ENCODE measurements at places on chromosomes 13 and 19. TPM values are rescaled to one million over a fixed set of nuclear protein-coding genes. Genes with fewer than 3 reads are reported as not detected.

DNA sequence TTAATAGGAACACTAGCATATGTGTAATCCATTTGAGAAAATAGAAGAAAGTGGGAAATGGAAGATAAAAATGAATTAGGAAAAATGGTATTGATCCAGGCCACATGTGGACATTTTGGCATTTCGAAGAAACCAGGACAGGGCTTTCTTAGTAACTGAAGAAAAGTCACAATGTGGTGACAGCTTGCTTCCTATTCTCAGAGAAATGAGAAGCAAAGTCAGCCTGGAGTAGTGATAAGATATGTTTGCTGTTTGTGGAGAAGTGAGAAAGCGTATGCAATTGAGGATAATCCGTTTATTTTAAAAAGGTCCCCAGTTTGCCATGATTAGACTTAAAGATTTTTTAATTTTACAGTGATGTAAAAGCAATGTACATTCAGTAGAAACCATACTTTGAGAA lies 127.9 kb downstream of the SLITRK6 start:
- no peak for DNase-seq

DNA sequence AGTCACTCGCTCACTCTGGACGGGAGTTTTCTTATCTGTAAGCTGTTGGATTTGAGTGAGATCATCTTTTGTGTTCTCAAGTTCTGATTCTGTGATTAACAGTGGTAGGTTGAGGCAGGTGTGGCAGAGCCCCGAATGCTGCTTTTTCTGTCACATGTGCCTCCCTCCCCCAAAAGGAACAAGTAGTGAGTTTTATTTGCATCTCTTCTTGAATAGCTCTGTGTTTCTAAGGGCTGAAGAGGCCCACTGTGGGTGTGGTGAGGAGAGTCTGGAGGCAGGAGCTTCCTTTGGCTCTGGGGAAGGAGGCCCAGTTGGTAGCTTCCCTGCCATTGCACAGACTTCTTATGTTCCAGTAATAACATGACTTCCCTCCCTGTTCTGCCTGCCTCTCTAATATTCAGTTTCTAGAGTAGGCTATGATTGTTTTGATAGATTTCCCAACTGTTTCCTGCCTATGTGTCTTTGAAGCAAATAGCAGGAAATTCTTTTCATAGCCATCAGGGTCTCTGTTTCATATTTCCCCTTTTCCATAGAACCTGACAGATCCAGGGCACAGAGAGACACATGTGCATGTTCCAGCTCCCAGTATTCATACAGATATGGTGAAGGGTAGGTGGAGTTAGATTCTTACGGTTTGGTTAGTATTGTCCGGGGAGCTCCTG lies 23.9 kb upstream of the CXCL17 start:
- no peak for DNase-seq

DNA sequence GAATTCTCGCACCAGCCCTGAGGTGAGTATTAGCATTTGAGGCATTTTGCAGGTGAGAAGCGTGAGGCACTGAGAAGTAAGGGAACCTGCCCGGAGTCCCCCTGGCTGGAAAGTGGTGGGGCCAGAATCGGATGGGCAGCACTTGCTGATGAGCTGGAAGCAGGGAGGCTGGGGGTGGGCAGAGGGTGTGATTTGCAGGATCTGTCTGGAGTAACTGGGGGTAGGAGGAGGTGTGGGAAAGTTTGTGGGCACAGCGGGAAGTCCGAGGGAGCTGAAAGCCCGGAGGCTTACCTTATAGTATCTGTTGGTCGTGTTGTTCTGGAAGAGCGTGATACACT lies 20.1 kb downstream of the PRKD2 start:
- no peak for DNase-seq

GRCh38 chr13:51943721-51944120 lies 67.5 kb downstream of the ATP7B start:
- DNase-seq, result no peak

Gene ZNF296
- 4.8 TPM for total RNA-seq

- DNase-seq, result no peak
Observed at GRCh38 chr13:99280166-99280565, 22.0 kb upstream of the GPR18 start.

GRCh38 chr13:107421951-107422350 lies 793.4 kb downstream of the LIG4 start:
- no peak for DNase-seq

DNA sequence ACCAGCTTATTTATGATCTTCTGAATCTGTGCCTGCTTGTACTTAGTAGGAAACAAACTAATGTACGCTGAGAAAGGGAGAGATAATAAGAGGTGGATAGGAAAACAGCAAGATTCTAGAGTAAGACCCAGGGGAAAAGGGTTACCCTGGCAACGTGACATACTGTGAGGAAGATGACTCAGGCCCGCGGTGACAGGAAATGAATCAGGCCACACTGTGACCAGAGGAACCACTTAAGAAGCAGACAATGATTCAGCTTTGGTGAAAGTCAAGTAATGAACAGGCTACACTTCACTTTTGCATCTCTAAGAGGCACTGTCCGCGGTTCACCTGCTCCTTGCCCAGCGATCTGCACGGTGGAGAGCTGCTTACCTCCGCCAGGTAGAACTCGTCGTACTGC lies 158.2 kb downstream of the NALCN start:
- DNase-seq, result peak; percentile 83

GRCh38 chr13:101026736-101027398 lies 352.3 kb upstream of the TMTC4 start:
- no peak for DNase-seq

DNA sequence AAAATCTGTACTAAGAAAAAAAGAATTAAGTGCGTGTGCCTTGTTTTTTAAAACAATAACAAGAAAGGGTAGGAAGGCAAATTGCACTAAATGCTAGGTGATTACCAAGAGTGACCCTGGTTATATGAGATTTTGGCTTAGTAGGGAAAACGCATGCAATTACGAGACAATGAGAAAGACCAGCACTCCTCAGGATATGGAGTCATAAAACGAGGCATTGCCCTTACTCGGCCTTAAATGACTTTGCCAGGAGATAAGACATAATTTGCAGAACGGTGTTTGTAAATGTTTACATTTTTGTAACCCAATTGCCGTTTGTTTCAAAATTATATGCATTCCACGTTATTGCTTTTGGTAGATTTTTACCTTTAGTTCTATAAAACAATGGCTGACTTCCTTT lies 179.8 kb downstream of the RBM26 start:
- DNase-seq, result no peak

DNA sequence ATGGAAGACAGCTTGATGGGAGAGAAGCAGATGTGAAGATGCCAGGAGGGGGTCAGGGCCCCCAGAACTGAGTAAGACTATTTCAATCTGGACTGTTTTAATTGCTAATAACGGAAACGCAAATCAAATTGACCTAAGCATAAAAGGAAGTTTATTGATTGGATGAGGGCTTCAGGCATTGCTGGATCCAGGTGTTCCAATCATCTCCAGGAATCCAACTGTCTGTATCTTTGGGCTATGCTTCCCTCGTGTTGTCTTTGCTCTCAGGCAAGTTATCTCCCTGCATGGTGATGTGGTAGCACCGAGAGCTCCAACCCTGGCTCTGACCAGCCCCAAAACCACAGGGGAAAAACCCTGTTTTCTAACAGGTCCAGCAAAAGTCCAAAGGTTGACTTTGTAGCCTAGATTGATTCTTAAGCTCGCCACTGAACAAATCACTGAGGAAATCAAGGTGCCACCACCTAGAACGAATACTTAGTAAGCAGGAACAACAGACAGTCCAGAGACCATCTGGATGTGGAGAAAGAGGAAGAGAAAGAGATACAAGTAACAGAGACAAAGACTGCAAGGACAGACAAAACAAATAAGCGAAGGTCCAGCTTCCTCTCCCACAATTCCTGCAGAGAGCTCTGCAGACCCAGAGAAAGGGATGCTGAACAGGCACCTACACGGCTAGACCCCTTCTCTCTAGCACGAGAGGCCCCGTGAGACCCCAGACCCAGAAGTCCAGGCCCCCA lies 1.2 kb upstream of the C19orf81 start:
- DNase-seq, result no peak

Gene ZNF99
- not detected for total RNA-seq

Gene CGB8
- not detected for total RNA-seq

DNA sequence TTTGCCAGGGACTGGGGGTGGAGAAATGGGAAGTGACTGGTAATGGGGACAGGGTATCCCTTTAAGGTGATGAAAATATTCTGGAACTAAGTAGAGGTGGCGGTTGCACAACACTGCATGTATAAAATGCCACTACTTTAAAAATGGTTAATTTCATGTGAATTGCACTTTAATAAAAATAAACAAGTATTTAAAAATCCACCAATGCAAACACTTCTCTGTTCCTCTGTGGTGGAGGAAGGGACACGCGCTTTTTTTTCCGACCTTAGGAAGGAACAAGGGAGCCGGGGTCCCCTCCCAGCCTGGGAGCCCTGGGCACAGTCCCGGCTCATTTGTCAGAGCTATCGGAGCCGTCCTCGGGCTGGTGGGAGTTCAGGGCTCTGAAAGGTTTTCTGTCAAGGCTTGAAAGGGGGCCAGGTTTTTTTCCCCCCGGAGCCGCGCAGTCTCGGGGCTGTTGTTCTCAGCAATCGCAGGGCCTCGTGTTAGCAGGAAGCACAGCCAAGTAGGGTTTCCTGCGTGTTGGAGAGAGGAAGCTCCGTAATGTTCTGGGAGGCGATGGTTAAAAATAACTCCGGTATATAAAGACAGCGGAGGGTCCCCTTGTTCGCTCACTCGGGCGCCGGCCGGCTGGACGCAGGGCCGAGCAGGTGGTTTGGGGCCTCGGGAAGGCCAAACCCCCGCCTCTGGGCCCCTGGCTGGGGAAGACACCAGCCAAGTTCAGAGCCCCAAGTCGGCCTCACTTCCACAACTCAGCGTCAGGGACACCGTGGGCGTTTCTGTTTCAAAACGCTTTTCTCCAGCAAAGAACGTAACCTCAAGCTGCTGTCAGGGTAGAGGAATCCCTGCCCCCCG lies 41.2 kb upstream of the KLF2 start:
- peak; percentile 91 for DNase-seq

- DNase-seq, result peak; percentile 85
Observed at GRCh38 chr19:8487137-8487851, 15.1 kb downstream of the PRAM1 start.

Gene SOX1
- total RNA-seq, result not detected

GRCh38 chr19:4379383-4380253 lies 20.7 kb downstream of the SH3GL1 start:
- DNase-seq, result peak; percentile 71

Gene CYP4F11
- total RNA-seq, result not detected

Gene TTC9B
- not detected for total RNA-seq

Gene ZNF582
- total RNA-seq, result 0.98 TPM

DNA sequence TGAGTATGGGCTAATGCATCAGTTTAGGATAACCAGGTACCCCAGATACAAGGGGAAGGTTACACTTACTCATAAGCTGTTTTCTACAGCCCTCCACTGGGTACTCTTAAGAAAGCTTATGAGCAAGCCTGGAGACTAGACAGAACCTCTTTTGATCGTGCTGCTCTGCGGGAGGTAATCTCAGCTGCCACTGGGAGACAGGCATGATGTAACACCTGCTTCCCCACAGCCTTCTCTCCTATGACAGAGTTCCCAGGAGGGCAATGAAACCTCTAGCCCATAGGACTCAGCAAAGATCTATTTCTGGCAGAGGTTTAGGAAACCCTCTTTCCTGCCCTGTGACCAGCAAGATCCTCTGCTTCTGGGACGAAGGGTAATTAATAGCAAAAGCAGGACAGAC lies 65.6 kb downstream of the WASF3 start:
- DNase-seq, result no peak

Gene CASP14
- not detected for total RNA-seq

DNA sequence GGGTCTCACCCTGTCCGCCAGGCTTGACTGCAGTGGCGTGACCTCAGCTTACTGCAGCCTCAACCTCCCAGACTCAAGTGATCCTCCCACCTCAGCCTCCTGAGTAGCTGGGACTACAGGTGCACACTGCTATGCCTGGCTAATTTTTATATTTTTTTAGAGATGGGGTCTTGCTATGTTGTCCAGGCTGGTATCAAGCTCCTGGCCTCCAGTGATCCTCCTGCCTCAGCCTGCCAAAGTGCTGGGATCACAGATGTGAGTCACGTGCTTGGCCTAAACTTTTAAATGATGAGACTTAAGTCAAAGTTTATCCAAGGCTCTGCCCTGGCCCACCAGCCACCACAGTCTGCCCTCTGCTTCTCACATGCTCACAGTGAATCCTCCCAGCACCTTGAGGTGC lies 2.2 kb downstream of the C19orf33 start:
- no peak for DNase-seq

- no peak for DNase-seq
Observed at GRCh38 chr13:39941911-39942551, 286.6 kb downstream of the COG6 start.

DNA sequence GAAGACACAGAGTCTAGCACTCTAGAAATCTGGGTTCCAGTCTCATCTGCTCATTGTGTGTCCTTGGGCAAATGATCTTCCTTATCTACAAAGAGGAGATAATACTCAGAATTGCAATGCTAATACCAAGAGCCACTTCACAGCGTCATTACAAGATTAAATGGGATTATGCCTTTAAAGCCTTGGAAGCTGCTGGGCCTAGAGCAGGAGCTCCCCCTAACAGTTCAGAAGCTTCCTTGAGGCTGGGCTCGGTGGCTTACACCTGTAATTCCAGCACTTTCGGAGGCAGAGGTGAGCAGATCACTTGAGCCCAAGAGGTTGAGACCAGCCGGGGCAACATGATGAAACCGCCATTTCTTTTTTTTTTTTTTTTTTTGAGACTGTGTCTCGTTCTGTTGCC lies 27.6 kb downstream of the AP2S1 start:
- no peak for DNase-seq

Gene UFM1
- 36.7 TPM for total RNA-seq

Measured in activated CD4-positive, alpha-beta T cell treated with anti-CD3 and anti-CD28 coated beads for 36 hours (primary cell).